Cortex of kidney (tissue), 1 donor: ENCODE measurements at places on chromosomes 7 and 10.

- no peak for DNase-seq
Observed at GRCh38 chr10:16259726-16260125, 177.1 kb upstream of the PTER start.

DNA sequence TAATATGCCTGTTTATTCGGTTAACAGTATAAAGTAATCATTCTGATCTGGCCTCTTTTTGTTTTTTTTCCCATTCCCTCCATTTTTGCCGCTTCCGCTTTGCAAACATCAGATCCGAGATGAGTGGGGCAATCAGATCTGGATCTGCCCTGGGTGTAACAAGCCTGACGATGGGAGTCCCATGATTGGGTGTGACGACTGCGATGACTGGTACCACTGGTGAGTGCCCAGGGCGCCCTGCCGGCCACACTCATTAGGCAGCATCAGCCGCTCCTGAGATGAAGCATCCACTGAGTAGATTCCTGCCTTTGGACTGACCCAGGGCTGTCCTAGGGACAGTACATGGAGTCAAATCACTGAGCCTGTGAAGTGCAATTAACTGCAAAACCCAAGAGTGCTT is 40.9 kb upstream of the GATA3 start:
- DNase-seq: no peak

- no peak for DNase-seq
Observed at GRCh38 chr7:121961089-121961867, 88.3 kb downstream of the PTPRZ1 start.

DNA sequence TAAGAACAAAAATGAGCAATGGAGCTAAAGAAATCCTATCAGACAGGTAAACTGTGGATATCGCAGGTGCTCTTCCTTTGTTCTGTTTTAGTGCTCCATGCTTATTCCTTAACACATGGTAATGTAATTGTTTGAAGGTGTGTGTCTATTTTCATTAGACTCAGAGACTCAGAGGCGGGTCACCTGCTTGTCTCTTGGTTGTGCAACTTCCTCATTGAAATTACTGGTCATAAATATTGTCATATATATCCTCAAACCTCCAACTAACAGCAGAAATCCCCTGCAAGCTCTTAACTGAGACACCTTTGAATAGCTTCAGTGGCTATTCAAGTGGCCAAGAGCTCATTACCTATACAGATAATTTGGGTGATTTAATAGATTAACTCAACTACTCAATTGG is 177.2 kb downstream of the PTN start:
- no peak for DNase-seq

- no peak for DNase-seq
Observed at GRCh38 chr10:130222381-130222780, 86.2 kb downstream of the GLRX3 start.

GRCh38 chr7:116920359-116920758 is 32.9 kb upstream of the ST7 start:
- no peak for DNase-seq

- no peak for DNase-seq
Observed at GRCh38 chr7:69429911-69430383, 168.3 kb upstream of the AUTS2 start.

DNA sequence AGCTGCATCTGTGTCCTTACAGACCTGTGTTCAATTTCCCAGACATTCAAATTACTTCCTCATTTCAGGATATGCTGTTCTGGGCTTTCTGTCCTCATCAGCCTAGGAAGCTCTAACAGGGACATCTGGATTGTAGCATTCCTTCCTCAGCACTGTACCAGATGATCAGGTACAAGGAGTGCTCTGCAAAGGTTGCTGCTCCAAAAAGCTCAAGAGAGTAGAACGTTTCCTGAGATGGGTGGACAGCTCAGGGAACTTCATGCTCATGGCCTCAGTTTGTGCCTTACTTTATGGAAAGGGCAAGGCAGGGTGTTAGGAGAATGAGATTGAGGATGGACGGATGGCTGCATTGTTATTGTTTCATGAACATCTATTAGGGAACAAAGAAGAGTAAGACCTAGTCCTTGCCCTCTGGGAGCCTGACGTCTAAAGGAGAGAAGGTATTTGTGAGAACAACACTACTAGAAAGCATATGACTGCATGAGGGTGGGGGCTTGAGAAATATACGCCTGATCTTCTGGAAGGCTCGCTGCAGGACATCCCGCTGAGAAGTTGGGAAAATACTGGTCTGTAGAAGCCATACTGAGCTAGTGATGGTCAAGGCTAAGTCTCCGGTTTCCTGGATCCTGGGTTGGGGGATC is 10.5 kb upstream of the ZNF212 start:
- DNase-seq: no peak

DNA sequence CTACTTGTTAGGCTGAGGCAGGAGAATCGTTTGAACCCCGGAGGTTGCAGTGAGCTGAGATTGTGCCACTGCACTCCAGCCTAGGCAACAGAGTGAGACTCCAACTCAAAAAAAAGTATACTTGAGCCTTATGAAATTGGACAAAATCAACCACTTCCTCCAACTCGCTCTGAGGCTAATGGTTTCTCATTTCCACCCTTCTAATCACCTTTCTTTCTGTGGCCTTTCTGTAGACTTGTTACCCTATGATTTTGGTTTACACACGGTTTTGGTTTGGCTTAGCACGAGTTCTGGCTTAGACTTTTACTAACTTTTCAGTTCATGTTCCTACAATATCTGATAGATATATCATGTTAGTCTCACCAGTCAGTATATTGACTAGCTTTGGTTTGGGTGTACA is 152.0 kb downstream of the PHTF2 start:
- DNase-seq: no peak

- DNase-seq: no peak
Observed at GRCh38 chr10:4519658-4520402, 306.2 kb upstream of the AKR1E2 start.

DNA sequence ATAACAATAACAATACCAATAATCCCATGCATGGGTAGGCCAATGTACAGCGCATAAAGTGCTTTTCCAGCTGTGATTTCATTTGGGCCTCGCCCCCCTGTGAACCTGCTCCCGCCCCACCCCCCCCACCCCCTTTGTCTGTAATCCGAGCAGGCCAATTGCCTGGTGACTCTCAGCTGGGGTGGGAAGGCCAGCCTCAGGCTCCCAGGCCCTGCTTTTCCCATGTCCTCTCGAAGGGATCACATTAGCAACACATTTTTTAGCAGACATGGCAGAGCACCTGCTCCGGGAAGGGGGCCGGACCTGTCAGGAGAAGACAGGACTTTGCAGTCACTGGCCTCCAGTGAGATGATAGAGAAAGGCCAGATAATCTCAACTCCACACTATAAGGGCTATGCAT is 439.3 kb downstream of the RPS24 start:
- DNase-seq: no peak

DNA sequence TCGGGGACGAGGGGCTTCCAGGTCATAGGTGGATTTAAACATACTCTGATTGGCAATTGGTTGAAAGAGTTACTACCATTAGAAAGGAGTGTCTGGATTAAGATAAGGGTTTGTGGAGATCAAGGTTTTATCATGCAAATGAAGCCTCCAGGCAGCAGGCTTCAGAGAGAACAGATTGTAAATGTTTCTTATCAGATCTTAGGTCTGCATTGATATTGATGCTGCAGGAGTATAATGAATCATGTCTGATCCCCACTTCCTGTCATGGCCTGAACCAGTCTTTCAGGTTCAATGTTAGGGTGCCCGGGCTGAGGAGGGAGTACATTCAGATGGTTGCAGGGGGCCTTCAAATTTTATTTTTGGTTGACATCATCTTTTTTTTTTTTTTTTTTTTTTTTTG is 51.4 kb downstream of the SH3PXD2A start:
- no peak for DNase-seq

DNA sequence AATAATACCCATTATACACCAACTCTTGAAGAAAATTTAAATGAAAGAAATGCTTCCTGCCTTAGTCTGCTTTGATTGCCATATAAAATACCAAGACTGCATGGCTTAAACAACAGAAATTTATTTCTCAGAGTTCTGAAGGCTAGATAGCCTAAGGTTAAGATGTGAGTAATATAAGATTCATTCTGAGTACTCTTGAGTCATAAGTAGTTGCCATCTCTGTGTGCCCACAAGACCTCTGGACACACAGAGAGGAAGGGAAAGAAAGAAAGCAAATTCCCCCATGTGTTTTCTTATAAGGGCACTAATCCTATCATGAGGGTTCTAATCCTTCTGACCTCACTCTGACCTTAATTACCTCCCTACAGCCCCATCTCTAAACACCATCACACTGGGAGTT is 201.2 kb downstream of the PTN start:
- no peak for DNase-seq

GRCh38 chr7:47483604-47484273 is 98.2 kb downstream of the TNS3 start:
- no peak for DNase-seq

- DNase-seq: no peak
Observed at GRCh38 chr7:44072364-44073231, 7.2 kb upstream of the PGAM2 start.

DNA sequence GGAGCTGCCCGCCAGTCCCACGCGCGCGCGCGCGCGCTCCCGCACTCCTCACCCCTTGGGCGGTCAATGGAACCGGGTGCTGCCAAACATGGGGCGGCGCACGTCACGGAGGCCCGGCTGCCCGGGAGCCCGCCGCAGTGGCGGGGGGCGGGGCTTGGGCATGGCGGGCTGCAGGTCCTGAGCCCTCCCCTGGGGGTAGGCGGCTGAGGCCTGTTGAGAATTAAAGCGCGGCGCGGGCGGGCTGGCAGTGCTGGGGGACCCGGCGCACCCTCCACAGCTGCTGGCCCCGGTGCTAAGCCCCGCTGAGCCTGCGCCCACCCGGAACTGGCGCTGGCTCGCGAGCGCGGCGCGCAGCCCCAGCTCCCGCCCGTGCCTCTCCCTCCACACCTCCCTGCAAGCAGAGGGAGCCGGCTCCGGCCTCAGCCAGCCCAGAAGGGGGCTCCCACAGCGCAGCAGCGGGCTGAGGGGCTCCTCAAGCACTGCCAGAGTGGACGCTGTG is 634.2 kb downstream of the ANKRD7 start:
- no peak for DNase-seq

- no peak for DNase-seq
Observed at GRCh38 chr10:21144047-21144446, 246.9 kb upstream of the NEBL start.
